ENCODE measurements at places on chromosomes 4 and X.

GRCh38 chr4:99008051-99008450, 12.5 kb downstream of the METAP1 start:
- no peak for DNase-seq

- DNase-seq: no peak
Observed at GRCh38 chr4:19455196-19455595, 796.5 kb upstream of the SLIT2 start.

DNA sequence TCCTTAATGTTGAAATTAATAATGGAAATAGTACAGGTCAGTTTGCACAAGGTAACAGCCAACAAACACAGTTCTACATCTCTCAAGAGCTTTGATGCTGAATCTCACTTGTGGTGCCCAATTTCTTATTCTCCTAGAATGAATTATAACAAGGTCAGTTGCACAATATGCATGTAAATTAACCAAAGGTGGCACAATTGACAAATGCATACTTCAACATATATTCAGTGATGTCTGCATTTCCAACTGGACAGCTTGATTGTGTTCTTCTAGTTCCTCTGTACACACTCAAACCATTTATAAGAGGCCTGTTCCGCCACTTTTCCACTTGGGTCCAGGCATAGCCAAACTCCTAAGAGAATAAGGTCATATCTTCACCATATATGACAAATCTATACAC, 210.3 kb upstream of the EPHA5 start:
- no peak for DNase-seq

DNA sequence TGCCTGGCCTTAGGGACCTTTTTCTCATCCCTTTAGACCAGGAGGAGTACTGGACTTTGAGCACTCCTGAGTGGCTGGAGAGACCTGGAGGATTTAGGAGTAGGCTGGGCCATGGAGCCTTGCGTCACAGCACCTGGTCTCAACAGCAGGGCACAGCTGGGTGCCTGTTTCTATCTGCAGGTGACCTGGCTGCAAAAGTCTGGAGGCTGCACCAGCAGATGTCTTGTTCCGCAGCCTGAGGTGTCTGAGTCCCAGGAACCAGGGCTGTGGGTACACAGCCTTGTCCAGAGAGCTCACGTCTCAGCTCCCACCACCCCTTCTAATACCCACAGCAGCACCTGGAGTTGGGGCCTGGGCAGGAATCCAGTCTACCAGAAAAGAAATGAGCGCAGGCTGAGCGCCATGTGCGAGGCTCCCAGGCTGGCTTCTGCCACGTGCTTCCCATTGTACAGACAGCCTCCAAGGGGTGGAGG, 5.0 kb upstream of the NSD2 start:
- DNase-seq: no peak

- peak; percentile 35 for DNase-seq
Observed at GRCh38 chrX:132489578-132490419, 961 bp upstream of the MBNL3 start.

- peak; percentile 14 for DNase-seq
Observed at GRCh38 chr4:150119492-150119891, 41.2 kb downstream of the DCLK2 start.

DNA sequence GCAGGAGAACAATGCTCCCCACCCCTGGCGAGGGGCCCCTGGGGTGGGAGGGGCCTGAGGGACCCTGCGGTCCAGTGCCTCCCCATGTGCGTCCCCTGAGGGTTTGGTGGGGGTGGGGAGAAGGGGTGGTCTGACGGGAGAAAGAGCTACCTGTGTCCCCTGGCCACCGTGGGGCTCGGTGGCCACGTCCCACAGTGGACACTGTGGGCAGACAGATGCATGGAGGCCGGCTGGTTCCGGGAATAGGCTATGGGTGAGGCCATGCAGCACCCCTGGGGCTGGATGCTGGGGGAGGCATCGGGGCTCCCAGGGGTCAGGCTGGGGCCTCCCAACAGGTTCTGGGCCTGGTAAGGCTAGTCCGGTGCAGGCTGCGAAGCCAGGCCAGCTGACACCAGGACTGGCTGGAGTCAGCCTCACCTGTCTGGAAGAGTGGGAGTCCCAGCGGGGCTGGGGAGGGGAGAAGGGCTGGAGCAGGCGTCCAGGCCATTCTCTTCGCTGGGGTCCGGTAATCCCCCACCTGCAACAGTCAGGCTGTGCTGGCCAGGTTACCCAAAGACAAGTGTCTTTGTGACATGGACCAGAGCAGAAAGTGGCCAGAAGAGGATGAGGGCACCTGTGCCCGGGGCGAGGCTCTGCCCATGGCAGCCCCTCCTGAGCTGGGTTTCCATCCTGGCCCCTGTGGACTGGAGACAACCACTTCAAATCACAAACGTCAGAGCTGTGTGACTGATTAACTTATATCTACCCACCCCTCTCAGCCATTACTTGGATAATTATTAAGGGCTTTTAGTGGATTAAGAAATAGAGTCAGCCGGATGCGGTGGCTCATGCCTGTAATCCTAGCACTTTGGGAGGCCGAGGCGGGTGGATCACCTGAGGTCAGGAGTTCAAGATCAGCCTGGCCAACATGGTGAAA, 1.4 kb upstream of the FAM53A start:
- no peak for DNase-seq

DNA sequence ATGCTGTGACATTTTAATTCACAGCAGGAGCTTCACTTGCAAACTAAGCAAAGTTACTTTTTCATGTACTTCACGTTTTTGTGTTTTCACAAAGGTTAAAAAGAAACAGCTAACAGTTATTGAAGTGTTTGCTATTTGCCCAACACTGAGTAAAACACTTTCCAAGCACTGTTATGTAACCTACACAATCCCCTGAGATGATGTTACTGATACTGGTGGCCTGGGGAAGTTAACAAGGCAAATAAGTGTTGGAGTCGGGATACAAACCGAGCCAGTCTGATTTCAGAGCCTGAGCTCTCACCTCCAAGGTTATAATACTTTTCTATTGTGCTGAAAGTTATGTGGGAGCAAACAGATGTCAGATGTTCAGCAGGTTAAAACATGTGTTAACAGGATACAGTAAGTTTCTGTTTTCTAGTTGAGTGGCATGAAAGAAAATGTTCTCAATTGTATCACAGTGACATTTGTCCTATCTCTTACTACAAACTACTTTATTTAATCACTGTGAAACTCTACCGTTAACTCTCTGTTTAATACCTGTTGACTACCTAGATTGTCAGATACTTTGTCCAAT, 3.9 kb upstream of the CXCL13 start:
- no peak for DNase-seq

- DNase-seq: no peak
Observed at GRCh38 chrX:108053218-108053617, 8.4 kb downstream of the VSIG1 start.

GRCh38 chr4:150367326-150367725, 214.6 kb upstream of the MAB21L2 start:
- no peak for DNase-seq

- DNase-seq: peak; percentile 91
Observed at GRCh38 chrX:23907498-23908218, at the start of the genes APOO and CXorf58. Gene APOO (minus strand): TSS chrX:23907938. CDS start chrX:23907702, 236 bp downstream. Gene CXorf58 (plus strand): TSS chrX:23908006. CDS start chrX:23910303, 2,297 bp downstream.

- no peak for DNase-seq
Observed at GRCh38 chrX:27008486-27008885, 454.7 kb downstream of the PPP4R3C start.

- no peak for DNase-seq
Observed at GRCh38 chrX:19836337-19836736, 51.1 kb downstream of the SH3KBP1 start.

DNA sequence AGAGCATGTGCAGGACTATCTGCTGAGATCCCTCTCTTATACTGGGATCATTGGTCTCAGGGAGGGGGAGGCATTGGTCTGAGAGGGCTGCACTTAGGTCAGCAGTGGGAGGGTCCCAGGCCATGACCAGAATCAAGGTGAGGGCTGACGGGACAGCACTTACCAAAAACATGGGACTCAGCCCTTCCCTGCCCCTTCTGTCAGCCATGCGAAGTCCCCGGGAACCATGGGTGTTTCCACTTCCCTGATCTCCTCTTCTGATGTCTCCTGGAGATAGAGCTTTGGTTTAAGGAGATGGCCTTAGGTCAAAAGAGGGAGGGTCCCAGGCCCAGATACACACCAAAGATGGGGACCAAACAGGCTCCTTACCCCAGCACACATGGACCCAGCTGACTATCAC, 12.9 kb upstream of the HSFX1 start:
- no peak for DNase-seq

- no peak for DNase-seq
Observed at GRCh38 chrX:40012868-40013265, 84.9 kb downstream of the BCOR start.

DNA sequence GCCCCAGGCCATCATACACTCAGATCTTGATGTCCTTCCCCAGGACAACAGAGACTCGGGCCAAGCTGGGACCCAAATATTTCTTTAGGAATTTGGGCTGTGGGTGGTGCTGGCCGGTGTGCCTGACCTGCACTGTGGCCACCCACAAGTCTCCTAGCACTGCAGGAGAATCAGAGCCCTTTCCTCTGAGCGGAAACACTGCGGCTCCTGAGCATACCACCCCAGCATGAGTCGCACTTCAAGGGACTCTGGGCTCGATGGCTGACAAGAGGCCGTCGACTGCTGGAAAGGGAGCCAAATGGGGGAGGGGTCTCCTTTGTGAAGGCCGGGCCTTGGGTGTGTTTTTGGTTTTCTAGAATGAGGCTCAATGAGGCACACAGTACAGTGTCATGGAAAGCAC, 13.0 kb upstream of the IRAK1 start:
- no peak for DNase-seq

DNA sequence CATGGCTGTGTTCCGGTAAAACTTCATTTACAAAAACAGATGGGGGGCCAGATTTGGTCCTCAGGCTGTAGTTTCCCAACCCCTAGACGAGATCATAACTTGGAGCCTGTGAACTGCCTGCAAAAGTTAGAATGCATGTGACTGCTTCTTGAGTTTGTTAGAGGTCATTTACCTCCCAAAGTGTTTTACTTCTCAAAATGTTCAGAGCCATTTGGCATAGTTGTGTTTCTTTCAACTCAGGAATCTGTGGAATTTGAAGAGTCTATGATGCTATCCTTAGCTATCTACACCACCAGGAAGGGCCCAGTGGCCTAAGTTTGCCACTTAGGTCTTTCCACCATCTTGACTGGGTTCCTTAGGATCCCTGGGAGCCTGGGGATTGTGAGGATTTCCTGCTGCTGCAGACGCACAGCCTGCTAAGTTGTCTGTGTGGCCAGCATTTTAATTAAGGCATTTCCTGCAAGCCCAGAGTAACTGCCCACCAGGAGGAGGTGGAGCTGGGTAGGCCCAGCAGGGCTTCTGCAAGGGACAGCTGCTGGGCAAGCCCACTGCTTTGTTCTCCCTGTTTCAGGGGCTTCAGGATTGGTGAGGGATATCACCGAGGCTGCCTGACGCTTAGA, 53.1 kb downstream of the CCNI start:
- DNase-seq: no peak

DNA sequence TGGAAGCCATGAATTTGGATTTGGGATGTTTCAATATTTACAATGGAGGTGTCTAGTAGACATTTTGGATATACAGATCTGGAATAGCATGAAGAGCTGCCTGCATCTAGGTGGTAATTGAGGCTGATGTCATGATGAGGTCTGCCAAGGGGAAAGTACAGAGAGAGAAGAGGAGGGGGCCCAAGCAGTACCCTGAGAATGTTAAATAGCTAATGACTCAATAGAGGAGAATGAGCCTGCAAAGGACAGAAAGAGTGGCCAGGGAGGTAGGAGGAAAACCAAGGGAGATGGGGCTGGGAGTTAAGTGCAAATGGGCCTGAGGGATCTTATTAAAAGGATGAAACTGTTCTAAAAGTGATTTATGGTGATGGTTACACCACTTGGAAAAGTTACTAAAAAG, 182.2 kb upstream of the KIT start:
- no peak for DNase-seq

DNA sequence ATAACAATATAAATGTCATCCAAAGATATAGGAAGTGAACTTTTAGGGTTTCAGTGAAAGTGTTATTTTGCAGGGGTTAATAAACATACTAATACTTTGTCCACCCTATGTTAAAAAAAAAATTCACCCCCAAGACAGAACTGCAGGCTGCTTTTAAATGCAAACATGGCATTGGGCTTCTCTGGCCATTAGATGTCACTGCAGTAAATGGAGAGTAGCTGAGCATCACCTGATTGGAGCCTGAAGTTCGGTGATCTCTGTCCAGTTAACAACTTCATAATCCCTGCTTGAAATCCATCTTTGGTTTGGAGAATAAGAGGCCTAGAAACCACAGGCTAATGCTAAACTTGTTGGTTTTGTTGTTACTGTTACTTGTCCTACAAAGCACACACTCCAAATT, 18.7 kb downstream of the SLC25A43 start:
- DNase-seq: no peak

All from Caco-2 (cell line).